ENCODE measurements at places on chromosomes 16 and 17. TPM values are rescaled to one million over a fixed set of nuclear protein-coding genes. Genes with fewer than 3 reads are reported as not detected.

MYH13 gene
- total RNA-seq: not detected

OR1D2 gene
- total RNA-seq: not detected

RGS9 gene
- 3.8 TPM for total RNA-seq

WRAP53 gene
- 9.9 TPM for total RNA-seq

RRAD gene
- 0.12 TPM for total RNA-seq

TBC1D3K gene
- total RNA-seq: not detected

CHST5 gene
- not detected for total RNA-seq

CLEC18A gene
- total RNA-seq: 0.02 TPM

FOXK2 gene
- 26.1 TPM for total RNA-seq

GAST gene
- not detected for total RNA-seq

LPO gene
- total RNA-seq: not detected

WFIKKN2 gene
- not detected for total RNA-seq

NGFR gene
- total RNA-seq: 0.37 TPM

DNAJC7 gene
- 86.7 TPM for total RNA-seq

COX6A2 gene
- total RNA-seq: not detected

CRISPLD2 gene
- total RNA-seq: 10.3 TPM

RNF135 gene
- 14.8 TPM for total RNA-seq

OTOP2 gene
- total RNA-seq: not detected

NOG gene
- total RNA-seq: 1.2 TPM

ADCY9 gene
- total RNA-seq: 3.9 TPM

CIBAR2 gene
- total RNA-seq: not detected

PRDM7 gene
- total RNA-seq: not detected

HSPB9 gene
- total RNA-seq: not detected

NT5M gene
- 1.4 TPM for total RNA-seq

MYLK3 gene
- 0.14 TPM for total RNA-seq

EFCAB13 gene
- total RNA-seq: 1.8 TPM

PNMT gene
- not detected for total RNA-seq

KRTAP4-9 gene
- not detected for total RNA-seq

CDRT4 gene
- not detected for total RNA-seq

ABI3 gene
- total RNA-seq: not detected

IL21R gene
- 1.0 TPM for total RNA-seq

SEC14L5 gene
- not detected for total RNA-seq

ITGAX gene
- 1.8 TPM for total RNA-seq

HOXB3 gene
- 2.0 TPM for total RNA-seq

VAT1 gene
- 104 TPM for total RNA-seq

GSDMA gene
- total RNA-seq: not detected

GPR179 gene
- not detected for total RNA-seq

LGALS9B gene
- total RNA-seq: not detected

MYADML2 gene
- total RNA-seq: not detected

GLIS2 gene
- 0.29 TPM for total RNA-seq

CD300A gene
- total RNA-seq: not detected

TEKT3 gene
- total RNA-seq: not detected

PMP22 gene
- total RNA-seq: 18.5 TPM

HS3ST2 gene
- not detected for total RNA-seq

ALOX15 gene
- total RNA-seq: not detected

KRTAP4-1 gene
- total RNA-seq: not detected

TNP2 gene
- not detected for total RNA-seq

NPIPA5 gene
- total RNA-seq: 2.1 TPM

GFOD2 gene
- 11.5 TPM for total RNA-seq

KCNAB3 gene
- not detected for total RNA-seq

SLC38A8 gene
- not detected for total RNA-seq
